ENCODE measurements at places on chromosomes 3 and 15.

DNA sequence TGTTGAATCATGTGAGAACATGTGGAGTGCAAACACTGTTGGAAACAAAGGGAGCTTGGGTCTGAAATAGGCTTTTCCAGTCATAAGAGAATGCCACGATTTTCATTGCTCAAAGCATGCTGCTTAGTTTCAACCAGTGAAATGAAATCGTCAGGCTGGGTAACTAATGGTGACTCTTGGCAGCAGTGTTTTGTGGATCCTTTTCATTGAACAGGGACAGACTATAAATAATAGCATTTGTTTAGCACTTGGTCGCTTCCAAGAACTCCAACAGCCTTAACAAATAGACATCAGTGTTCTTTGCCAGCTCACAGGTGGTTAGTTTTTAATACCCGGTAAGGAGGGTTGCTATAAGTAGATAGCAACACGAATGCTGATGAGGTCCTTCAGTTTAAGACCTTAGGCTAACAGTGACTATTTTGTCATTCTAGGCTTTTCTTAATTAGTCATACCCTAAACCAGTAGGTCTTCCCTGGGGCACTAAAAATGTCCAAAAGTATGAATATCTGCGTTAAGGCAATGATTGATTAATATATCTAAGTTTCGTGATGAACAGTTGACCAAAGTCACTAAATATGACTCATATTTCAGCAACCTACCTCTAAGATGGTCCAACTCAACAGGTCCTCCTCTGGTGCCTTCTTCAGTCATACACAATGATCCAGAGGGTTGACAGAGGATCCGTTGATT is 15.8 kb downstream of the TP63 start:
- DNase-seq = no peak

DNA sequence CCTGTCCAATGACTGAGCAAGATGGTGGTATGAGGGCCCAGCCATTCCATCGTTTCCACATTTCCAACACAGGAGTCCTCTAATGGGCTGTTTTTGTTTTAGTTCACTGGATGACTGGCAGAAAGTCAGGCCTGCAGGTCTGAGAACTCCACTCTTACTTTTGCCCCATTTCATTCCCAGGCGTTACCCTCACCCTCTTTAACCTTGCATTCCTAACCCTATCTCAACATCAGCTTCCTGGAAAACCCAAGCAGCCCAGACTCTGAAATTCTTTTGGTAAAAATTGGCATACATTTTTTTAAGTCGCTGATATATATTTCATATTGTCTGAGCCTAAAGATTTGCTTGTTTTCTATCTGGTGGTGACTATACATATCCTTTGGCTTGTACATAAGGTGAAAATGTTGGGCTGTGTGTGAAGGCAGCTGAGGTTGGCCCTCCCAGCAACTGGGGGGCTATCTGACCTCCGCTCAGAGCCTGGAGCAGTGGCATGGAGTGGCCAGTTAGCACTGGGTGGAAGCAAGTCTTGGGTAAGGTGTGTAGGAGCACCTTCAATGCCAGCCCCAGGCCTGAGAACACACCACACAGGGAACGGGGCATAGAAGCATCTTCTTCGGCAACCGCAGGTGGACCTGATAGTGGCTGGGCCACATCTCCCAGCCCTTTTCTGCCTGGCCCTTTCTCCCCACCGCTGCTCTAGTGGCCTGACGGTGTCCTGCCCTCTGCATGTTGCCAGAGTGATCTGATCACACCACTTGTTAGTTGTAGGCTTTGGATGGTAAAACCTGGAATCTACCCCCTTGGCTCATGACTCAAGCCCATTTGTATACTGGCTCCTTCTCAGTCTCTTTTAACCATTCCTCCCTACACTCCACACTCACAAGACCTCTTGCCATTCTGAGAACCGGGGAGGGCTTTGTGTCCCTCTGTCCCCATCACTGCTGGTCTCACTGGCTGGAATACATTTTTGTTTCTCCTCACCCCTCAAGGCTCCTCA is 50.0 kb downstream of the AMOTL2 start:
- no peak for DNase-seq

- DNase-seq = no peak
These were observed 75.7 kb downstream of the C3orf38 start for GRCh38 chr3:88225326-88226008.

DNA sequence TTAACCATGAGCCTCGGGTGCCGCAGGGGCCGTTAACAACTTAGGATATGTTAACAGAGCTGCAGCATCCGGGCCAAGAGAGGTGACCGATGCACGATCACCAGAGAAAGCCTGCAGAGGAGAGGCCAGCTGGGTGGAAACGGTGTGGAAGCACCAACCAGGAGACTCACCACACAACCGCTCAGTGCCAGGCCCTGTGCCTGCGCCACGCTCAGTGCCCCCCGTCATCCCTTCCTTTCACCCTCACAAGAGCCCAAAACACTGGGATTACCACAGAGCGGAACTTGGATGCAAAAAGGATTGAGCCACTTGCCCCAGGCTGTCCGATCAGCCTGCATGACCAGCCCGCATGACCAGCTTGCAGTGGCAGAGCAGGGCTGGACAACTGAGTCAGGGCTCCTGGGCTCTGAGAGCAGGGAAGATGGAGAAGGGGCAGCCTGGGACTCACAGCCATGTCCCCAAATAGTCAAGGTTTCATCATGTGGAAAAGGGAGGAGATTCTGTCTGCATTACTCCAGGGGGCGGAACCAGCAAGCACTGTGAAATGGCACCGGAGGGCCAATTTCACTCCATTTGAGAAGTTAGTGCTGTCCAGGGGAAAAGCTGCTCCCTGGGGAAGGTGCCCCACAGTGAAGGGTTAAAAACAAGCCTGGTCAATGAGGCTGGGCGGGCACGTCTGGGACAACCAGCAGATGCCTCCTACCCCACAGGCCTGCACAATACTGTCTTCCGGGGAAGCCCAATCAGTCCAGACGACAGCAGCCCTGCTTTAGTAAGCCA is 156.8 kb downstream of the ATP10A start:
- DNase-seq = no peak

GRCh38 chr3:23553353-23553752 is 252.4 kb upstream of the UBE2E1 start:
- no peak for DNase-seq

DNA sequence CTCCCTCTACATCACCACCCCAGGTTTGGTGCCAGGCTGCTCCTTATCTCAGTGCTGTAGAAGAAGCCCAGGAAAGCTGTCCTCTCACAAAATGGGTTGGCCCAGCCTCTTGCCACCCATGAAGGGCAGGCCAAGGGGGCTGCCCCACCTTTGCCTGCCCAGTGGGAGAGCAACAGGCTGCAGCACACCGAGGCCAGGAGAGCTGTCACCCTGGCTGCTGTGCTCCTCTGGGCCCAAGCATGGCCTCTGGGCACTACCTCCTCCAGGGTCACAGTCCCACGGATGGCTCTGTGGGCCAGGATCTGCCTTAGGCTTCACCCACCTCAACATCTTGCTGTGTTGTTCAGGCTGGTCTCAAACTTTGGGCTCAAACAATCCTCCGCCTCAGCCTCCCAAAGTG is 6.4 kb upstream of the STAB1 start:
- no peak for DNase-seq

DNA sequence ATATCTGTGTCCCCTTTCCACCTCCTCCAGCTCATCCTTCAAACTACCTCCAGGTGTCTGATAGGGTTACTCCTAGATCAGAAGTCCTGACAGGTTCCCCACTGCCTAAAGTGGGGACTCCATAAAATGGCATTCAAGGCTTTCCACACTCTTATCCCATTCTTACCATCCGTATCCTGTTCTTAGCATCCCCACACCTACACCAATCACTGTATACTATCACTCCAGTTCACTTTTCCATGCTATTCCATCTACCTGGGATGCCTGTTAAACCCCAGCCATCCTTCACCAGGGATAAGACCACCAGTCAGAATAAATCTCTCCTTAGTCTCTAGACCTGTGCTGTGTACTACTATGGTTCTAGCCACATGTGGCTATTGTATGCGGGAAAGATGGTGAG is 19.1 kb downstream of the SSR3 start:
- DNase-seq = no peak

GRCh38 chr3:98263944-98264343 is at the start of gene OR5H6:
Gene OR5H6, plus strand, starts transcription at chr3:98264244. Its CDS starts 89 bp downstream, at chr3:98264333.
- DNase-seq = no peak

DNA sequence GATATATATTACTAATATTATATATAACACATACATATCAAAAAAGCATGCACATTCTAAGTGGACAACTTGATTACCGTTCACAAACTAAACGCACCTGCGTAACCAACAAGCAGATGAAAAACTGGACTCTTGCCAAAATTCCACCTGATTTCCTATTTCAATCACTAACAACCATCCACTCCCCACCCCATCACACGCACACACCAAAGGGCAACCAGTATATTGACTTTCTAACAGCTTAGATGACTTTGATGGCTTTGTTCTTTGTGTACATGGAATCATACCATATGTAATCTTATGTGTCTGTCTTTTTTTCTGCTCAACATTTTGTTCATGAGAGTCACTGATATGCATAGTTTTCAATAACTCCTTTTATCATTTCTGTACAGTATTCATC is 496.8 kb upstream of the ARRDC4 start:
- DNase-seq = no peak

DNA sequence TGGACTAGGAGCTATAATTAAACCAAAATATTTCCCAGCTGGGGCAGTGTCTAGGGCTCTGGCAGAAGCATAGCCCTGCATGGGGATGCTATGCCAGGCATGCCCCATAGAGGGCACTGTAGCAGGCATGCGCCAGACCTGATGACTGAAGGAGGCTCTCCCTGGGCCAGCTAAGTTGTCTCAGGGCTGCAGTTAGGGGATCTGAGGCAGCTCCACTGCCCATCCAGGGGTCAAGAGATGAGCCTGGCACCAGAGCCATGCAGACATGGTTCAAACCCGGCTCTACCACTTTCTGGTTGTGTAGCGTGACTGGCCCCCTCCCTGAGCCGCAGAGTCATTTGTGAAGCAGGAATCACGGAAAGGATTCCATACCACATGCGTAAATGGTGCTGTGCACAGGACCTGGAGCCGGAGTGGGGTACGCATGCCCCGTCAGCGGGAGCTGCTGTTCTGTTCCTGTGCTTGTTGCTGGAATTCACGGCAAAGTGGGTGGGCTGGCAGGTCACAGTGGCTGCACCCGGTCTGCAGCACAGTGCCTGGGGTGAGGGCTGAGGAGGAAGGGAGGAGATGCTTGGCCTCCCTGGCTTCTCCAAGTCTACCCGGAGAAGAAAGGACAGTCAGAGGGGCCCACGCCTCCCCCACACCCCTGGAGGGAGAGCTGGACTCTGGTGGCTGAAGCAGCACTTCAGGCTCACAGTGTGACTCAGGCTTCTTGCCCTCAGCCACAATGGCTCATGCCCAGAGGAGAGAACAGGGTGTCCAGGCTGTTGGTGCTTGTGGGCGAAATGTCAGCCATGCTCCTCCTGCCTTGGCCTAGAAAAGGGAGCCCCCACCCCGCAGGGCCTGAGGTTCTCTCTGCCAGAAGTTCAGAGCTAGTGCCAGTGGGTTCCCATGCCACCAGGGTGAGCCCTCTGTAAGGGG is 43.1 kb downstream of the DNASE1L3 start:
- peak; percentile 6 for DNase-seq

GRCh38 chr3:146803745-146804144 is 198.6 kb upstream of the PLSCR5 start:
- DNase-seq = no peak

DNA sequence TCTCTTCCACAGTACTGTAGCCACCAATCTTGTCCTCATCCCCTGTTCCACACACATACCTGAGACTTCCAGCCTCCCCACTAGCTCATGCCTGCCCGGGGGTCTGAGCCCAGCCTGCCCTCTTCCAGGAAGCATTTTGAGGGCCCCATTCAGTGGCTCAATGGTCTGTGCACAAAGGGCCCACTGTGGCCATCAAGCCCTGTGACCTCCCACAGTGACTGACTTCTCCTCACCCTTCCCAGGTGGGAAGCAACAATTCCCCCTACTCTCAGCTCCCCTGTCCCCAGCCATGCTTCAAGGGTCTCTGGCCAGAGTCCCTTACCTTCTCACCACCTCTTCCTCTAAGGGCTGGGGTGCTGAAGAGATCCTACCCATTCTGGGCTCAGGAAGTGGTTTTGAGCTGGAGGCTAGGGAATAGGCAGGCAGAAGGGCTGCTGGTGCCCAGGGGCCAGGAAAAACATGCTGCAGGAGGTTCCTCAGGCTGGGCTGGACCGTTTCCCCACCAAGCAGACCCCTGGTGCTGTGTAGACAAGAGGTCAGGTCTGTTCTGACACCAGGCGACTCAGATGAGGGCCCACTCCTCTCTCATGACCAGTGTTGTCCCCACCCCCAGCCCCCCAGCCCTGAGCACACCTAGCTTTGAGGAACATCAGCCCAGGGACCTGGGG is 3.0 kb upstream of the KLF15 start:
- no peak for DNase-seq

DNA sequence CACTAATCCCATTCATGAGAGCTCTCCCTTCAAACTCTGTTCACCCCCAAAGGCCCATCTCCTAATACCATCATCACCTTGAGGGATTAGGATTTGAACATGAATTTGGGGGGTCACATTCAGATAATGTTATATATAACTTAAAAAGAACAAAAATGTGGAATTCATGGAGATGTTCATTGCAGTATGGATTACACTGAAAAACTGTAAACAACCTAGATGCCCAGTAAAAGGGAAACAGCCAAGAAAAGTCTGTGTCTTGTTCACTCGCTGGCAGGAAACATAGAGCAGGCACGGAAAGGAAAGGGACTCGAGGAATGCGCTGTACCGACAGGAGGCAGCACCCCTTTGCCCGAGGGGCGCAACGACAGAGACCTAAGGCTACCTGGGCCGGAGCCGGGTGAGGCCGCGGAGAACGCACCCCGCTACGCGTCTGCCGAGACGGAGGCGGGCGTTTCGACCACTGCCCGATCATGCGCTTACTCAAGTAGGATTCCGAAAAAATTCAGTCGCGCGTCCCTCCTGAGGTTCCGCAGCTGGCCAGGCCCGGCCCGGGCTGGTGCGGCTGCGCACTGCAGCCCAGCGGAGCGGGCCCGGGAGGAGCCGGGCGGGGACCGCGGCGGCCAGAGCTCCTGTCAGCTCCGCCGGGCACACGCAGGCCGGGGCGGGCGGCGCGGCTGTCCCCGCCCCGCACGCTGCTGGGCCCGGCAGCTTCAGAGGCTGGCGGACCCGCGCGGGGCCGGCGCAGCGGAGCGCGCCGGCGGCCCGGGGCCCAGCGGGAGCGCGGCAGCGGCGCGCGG is 862 bp upstream of the MAN2A2 start:
- peak; percentile 35 for DNase-seq

GRCh38 chr3:10160925-10161324 is 3.8 kb upstream of the IRAK2 start:
- DNase-seq = no peak

- no peak for DNase-seq
These were observed 36.7 kb upstream of the SLC7A14 start for GRCh38 chr3:170622369-170623159.

DNA sequence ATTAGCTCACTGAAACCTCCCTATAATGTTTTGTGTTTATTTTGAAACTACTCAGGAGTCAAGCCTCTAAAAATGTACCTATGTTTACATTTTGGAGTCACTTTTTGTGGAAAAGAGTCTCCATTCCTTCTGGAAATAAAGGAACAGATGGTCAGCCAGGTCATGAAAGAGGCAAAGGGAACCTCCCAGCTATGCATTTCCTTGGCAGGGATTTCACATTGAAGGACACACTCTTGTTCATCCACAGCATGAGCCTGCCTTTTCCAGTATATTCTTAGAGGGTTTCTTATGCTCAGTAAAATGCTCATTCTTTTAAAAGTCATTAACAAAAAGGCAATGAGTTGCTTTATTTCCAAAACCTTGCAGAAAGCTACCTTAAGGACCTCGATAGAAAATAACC is 20.8 kb downstream of the STAC start:
- no peak for DNase-seq

- no peak for DNase-seq
These were observed 636 bp upstream of the SNRPA1 start for GRCh38 chr15:101295607-101296161.
